ENCODE measurements at places on chromosomes 3 and 15.

- DNase-seq = no peak
Observed at GRCh38 chr3:97823046-97824004, 1.5 kb downstream of the CRYBG3 start.

GRCh38 chr3:184166671-184167070 is 8.0 kb upstream of the AP2M1 start:
- no peak for DNase-seq

- DNase-seq = no peak
Observed at GRCh38 chr3:24302396-24302795, 192.3 kb downstream of the THRB start.

DNA sequence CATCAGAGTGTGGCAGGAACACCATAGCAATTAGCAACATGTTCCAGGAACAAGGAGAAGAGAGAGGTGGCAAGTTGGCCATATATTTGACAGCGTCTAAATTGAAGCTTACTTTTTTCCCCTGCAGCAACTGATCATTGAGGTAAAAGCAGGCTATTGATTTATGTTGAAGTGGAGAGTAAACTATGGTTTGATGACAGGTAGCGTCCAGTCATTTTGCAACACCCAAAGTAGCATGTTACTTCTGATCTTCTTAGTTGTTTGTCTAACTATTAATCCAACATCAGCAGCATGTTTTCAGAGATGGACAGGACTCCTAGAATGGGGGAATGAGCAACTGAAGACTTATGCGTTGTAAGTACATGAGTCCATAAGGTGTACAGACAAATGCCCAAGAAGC is 225.8 kb downstream of the ZPLD1 start:
- DNase-seq = no peak
